ENCODE measurements at places on chromosomes 12 and 14. TPM values are rescaled to one million over a fixed set of nuclear protein-coding genes. Genes with fewer than 3 reads are reported as not detected.
A peak's percentile ranks its signal among the peaks of the same experiment; 100 is the strongest.

- no peak overlapping the region for H3K4me3 ChIP-seq
- no peak for DNase-seq
- no peaks in the 10 kb centered on the region for H3K36me3 ChIP-seq
- peaks cover 14% of the 10 kb centered on the region for H3K27me3 ChIP-seq
- no peaks in the 10 kb centered on the region for H3K4me1 ChIP-seq
- H3K27ac ChIP-seq, result no peak overlapping the region
Measured at GRCh38 chr14:33646692-33647260, 304.1 kb downstream of the EGLN3 start.

- no peak overlapping the region for H3K27ac ChIP-seq
- H3K4me1 ChIP-seq, result no peaks in the 10 kb centered on the region
- H3K27me3 ChIP-seq, result peaks cover 6% of the 10 kb centered on the region
Measured at GRCh38 chr12:106274575-106275121, 26.8 kb upstream of the CKAP4 start.

DNA sequence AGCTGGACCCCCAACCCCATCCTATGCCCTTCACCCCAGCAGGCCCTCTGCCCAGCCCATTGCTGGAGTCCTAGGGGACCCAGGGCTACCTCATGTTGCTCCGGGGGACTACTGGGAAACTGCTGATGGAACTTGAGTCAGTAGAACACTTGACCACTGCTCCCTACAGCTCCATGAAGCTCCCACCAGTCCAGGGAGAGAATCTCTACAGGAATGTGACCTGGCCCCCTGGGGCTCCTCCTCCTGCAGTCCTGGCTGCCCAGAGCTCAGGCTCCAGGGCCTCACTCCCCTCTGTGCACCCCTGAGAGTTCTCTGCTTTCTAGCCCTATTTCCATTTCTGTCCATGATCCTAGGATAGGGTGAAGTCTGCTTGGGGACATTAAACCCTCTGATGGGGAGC is 10.8 kb upstream of the AQP2 start:
- H3K27ac ChIP-seq, result peak overlapping the region; percentile 29
- H3K36me3 ChIP-seq, result no peaks in the 10 kb centered on the region
- peaks cover 16% of the 10 kb centered on the region for H3K27me3 ChIP-seq
- peaks cover 32% of the 10 kb centered on the region for H3K4me1 ChIP-seq

GRCh38 chr14:88069677-88070076 is 64.7 kb downstream of the GPR65 start:
- H3K27me3 ChIP-seq, result no peaks in the 10 kb centered on the region
- H3K27ac ChIP-seq, result no peak overlapping the region
- H3K4me3 ChIP-seq, result no peak overlapping the region
- DNase-seq, result no peak
- peaks cover 4% of the 10 kb centered on the region for H3K4me1 ChIP-seq

Gene INHBE
- total RNA-seq, result not detected

Gene HIGD1C
- total RNA-seq, result not detected

All from T-helper 17 cell (primary cell).